Activated naive CD4-positive, alpha-beta T cell treated with anti-CD3 and anti-CD28 coated beads for 36 hours (primary cell): ENCODE measurements at places on chromosomes 7 and 10. TPM values are rescaled to one million over a fixed set of nuclear protein-coding genes. Genes with fewer than 3 reads are reported as not detected.

Gene SLC13A1
- not detected for total RNA-seq

Gene IKZF5
- 16.2 TPM for total RNA-seq

Gene TAS2R3
- total RNA-seq = 0.69 TPM

Gene TMEM270
- total RNA-seq = not detected

Gene ASB13
- total RNA-seq = 7.0 TPM

Gene LHFPL3
- total RNA-seq = not detected

Gene ARMC3
- not detected for total RNA-seq

Gene UPK3B
- total RNA-seq = not detected

Gene GNAT3
- total RNA-seq = not detected

Gene HPSE2
- not detected for total RNA-seq

Gene VWDE
- total RNA-seq = 1.5 TPM

Gene ARHGEF35
- total RNA-seq = 7.6 TPM

Gene DMTF1
- 49.8 TPM for total RNA-seq

Gene FGFR2
- total RNA-seq = not detected

Gene TEX47
- not detected for total RNA-seq

Gene PLEKHS1
- total RNA-seq = not detected

Gene TAS2R4
- 0.40 TPM for total RNA-seq

Gene C7orf25
- 0.93 TPM for total RNA-seq

Gene ACBD5
- 10.4 TPM for total RNA-seq
